Heart right ventricle (tissue), 16 donors: ENCODE measurements at places on chromosomes 6 and 20.

DNA sequence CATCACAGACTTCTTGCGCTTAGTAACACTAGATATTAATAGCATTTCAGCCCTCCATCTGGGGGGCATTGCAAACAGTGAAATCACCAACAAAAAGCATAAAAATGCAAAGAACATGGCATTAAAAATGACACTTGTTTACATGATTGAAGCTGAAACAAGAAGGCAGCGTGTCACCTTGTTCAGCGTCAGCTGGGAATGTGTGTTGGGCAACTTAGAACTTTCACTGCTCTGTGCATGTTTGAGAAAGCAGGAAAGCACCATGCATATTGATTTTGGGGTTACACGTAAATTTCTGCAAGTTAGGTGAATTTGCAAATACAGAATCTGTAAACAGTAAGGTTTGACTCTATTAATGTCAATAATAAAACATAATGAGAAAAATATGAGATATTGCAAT is 162.9 kb downstream of the SOX4 start:
- no peak for DNase-seq

DNA sequence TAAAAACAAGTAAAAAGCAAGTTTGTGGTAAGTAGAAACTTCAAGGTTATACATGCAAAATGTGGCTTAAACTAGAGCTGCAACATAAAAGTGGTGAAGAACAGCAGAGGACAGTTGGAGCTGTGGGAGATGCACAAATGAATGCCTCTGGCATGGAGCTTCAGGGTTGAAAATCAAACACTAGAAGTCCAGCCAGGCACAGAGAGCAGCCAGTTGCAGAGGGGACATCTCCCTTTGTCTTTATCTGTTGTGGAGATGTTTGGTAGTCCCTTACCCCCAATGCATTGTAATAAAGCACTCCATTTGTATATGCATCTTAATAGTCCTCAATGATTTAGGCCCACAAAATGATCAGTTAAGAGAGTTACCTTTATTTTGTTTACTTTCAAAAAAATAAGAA is 73.1 kb upstream of the C20orf144 start:
- DNase-seq = no peak

GRCh38 chr6:154448448-154449096 is 61.9 kb downstream of the CNKSR3 start:
- DNase-seq = no peak

- DNase-seq = no peak
Measured at GRCh38 chr20:19547547-19547946, 210.5 kb upstream of the RIN2 start.

DNA sequence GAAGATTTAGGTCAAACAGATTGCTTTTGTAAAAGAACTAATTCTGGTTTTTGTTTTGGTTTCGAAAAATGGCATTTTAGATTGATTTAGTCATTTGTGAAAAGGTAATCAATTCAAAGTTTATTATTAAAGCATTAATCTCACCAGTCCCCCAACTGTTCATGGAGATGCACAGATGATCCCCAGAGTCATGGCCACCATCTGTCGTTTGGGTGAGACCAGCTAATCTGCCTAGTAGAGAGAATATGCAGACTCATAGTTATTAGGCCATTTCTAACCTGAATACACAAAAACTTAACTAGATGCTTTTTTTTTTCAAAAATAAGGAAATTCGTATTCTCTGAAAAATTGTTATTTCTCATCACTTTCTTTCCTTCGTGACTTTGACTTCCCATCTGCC is 58.1 kb downstream of the C6orf58 start:
- no peak for DNase-seq

GRCh38 chr6:95294043-95294442 is 283.3 kb upstream of the MANEA start:
- DNase-seq = no peak

DNA sequence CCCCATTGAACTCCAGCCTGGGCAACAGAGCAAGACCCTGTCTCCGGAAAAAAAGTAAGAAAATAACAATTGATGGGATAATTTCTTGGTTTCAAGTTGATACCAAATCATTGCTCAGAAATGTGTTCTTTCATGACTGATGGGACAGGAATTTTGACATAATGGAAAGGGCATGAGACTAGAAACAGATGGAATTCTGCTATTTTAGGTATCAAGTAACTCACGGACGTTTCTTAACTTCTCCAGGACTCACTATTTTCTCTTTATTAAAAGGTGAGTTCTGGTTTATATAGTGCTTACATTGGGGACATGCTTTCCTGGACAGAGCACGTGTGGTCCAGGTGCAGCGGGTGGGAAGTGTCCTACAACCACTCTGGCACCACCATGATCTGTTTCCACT is 6.0 kb upstream of the DSP start:
- no peak for DNase-seq
